Stimulated activated CD8-positive, alpha-beta memory T cell treated with anti-CD3 and anti-CD28 coated beads, Interleukin-4, amount 100 ng/mL, for 4 hours (primary cell): ENCODE measurements at places on chromosomes 7 and 10.

GRCh38 chr10:60511477-60512229 is 122.0 kb upstream of the ANK3 start:
- no peak for DNase-seq

GRCh38 chr10:131658476-131659110 is 242.2 kb upstream of the PPP2R2D start:
- no peak for DNase-seq

DNA sequence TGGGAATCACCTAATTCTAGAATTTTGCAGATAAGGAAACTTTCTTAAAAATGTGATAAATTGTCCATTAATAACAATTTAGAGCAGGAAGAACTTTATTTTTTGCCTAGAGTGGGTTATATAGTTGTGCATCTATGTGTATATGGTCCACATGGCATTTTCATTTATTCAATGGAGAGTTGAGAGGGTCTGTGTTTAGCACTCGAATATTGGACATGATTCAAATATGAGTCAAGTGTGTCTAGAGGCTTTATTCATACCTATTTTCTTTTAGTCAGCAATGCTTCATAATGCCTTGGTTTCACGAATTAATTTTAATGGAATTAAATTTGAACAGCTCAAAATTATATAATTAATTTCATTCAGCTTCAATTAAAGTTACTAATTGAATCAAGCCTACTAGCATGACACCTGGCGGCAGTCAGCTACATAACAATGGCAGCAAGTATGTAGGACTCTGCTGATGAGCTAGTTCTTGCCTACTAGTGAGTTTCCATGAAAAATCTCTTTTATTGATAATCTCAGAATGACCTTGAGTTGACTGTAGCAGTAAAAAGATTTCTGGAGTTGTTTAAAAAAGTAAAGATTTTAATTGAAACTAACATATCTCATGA is 17.7 kb downstream of the MDFIC start:
- DNase-seq, result no peak

- DNase-seq, result no peak
Observed at GRCh38 chr7:24477398-24478136, 95.7 kb upstream of the PALS2 start.

- no peak for DNase-seq
Observed at GRCh38 chr10:103280506-103280905, 3.6 kb downstream of the INA start.

DNA sequence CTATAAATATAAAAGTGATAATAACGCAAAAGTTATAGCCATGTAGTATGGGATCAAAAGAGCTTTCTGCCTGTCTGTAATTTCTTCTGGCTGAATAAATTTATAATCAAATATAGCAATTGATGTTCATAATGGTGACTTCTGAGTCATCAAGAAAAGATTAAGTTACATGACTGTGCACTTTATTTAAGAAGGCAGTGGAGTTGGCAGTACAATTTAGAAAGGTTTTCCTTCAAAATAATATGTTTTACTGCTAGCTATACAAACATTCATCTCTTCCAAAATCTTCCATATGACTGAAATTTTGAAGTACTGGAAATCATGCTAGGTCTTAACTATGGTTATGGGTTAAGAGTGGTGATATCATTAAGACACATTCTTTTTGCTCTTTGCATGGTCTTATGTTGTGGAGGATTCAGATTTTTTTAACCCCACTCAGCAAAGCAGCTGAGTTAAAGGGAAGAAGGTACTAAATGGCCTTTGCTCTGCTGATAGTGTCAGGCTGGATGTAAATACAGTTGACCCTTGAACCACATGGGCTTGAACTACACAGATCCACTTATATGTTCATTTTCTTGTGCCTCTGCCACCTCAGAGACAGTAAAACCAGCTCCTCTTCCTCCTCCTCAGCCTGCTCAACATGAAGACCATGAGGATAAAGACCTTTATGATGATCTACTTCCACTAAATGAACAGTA is 323.6 kb downstream of the BBS9 start:
- DNase-seq, result no peak

GRCh38 chr7:84106291-84106690 is 88.3 kb downstream of the SEMA3A start:
- DNase-seq, result no peak

GRCh38 chr7:104855861-104856260 is 158.1 kb upstream of the KMT2E start:
- DNase-seq, result no peak

DNA sequence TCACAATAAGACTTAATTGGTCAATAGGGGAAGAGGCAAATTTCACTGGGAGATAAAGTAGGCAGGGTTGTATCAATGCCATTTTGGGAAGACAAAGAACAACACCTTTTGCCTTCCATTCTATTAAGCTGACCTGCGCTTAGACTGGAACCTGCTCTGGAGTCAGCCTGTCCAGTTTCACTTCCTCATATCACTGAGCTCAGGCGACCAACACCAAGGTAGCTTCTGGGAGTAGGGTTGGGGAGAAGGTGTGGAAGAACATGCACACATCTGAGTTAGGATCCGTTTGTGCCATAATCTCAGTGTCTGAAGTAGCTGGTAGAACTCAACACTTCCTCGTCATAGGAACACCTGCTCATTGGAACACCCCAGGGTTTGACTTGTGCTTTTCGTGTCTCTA is 527.4 kb upstream of the IGFBP3 start:
- DNase-seq, result no peak

DNA sequence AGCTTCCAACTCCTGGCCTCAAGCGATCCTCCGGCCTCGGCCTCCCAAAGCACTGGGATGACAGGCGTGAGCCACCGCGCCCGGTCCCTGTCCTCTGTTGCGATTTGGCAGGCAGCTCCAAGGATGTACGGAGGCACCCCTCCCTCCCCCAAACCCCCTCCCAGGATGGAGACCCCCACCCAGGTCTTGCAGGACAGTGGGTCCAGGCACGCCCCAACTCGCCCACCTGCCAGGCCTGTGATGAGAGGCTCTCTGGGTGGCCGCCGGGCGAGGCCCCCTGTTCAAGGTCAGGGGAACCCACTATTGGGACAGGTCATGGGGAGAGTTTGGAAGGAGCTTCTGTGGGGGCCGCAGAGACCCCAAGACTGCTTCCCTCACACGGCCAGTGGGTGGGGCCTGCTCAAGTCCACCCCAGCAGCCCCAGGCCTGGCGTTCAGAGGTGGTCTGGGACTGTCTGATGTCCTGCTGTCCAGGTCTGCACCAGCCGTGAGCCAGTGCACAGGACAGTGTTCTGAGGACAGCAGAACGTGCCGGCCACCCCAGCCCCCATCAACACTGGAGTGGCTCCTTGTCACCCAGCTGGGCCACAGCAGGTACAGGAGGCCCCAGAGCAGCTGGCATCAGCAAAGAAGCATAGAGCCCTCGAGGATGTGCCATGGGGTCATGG is 2.5 kb downstream of the ADAP1 start:
- no peak for DNase-seq

- no peak for DNase-seq
Observed at GRCh38 chr10:9357471-9357870, 1303.0 kb downstream of the GATA3 start.

GRCh38 chr10:72784551-72785351 is 92.8 kb downstream of the MCU start:
- no peak for DNase-seq

GRCh38 chr10:69847458-69847857 is 45.8 kb downstream of the COL13A1 start:
- no peak for DNase-seq
